Fibroblast of the conjunctiva (primary cell): ENCODE measurements at places on chromosomes 7 and 10.

GRCh38 chr7:3218411-3219225 is 82.4 kb upstream of the SDK1 start:
- DNase-seq: no peak

DNA sequence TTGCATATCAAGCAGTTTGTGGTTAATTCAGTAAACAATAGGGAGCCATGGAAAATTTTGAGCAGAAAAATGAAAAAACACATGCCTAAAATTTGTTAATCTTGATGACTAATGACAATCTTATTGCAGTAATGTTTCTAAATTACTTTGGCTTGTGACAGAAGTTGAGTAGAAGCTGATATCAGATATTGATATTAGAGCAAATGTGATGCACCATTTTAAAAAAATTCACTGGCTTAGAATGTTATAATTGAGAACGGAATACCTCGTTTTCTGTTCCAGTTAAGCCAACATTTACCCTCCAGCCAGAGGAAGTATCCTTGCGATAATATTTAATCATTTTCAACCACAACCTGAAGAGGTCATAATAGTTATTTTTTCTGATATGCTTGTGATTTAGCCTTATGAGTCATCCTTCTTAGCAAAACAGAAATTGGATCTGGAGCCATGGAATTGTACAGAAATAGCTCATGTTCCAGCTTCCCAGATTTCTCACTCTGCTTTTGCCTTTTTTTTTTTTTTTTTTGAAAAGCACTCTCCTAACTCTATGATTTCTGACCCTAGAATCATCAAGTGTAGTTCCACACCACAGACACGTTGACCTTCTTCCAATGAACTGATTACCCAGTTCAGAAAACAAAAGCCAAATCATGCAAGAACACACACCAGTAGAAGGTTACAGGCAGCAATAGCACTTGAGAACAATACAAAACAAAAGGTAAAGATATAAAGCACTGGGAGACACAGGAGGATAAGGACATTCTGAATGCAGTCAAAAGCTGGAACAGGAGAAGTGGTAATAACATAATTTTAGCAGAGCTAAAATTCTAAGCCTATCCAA is 96.8 kb upstream of the PHYHIPL start:
- DNase-seq: peak; percentile 42

DNA sequence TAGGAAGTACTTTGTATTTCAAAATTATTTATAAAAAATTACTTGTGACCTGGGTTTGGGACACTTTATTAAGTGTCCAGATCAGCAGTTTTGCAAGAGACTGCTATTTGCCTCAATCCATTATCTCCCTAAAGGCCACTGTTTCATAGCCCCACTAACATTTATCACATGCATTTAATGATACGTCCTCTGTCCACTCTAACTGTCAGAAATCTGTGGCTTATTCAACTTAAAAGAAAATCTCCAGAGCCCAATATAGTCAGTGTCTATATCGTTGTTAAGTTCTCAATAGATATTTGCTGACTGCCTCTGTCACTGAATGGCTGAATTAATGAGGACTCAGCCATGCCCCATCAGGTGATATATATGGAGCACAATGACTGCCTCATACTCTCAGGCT is 553.9 kb upstream of the POM121L12 start:
- no peak for DNase-seq

DNA sequence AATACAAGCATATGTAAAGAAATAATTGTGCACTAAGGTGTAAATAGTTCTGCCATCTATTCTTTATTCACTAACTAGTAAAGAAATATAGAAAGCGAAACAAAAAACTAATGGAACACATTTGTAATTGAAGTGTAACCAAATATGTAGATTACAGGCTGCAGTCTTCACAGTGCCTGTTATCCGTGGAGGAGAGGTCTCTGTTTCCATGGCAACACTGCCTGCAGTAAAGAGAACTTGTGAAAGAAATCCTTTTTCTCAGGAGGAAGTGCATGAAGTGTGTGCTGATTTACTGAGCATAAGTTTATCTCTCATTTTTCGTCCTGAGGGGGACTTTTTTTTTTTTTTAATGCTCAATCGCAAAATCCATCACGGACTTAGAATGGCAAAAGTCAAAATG is 102.5 kb downstream of the APBB1IP start:
- DNase-seq: no peak

- no peak for DNase-seq
Observed at GRCh38 chr7:5572439-5572838, 148.8 kb upstream of the TNRC18 start.

DNA sequence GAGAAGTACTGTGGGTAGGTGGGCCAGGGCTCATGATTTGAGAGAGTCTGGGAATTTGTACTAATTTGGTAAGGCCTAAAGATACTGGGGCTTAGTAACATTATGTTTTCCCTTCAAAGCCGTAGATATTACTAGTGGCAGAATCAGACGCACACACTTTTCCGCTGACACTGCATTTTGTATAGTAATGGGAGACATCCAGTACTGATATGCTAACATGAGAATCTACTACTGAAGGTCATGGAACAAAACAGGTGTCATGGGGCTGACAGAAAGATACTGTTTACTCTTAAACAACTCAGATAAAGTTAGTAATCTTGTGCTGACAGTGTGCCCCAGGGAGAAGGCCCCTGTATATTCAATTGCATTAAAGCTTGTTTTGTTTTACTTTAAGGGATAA is 11.1 kb upstream of the GIMAP7 start:
- no peak for DNase-seq

- no peak for DNase-seq
Observed at GRCh38 chr7:36165059-36165458, 12.0 kb downstream of the EEPD1 start.

DNA sequence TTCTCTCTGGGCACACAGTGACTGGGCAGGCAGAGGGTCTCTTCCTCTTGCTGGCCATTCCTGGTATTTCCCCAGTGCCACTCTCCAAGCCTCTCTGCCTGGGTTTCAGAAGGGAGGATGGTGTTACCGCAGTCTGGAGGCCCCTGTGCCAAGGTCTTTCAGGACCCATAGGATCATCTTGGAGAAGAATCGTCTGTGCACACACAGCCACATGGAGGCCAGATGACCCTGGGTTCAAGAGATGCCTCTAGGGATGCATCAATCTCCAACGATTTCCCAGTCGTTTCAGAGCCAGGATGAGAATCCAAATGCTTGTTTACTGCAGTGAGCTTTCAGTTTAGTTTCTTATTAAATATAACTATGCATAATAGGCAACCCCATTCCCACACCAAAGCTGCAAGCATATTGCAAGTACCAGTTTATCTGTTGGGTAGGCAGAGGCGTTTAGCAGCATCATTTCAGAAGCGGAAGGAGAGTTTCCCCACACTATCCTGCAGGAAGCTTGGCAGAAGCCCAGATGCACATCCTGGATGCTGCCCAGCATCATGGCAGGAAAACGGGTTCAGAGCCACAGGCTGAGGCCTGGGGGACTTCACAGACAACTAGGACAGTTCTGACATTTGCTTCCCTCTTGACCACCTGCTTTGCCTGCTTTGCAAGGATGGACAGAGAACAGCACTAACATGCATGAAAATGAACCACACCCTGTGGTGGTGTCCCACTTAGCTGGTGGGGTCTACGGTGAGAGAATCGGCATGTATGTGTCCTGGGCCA is 134.7 kb upstream of the FAM20C start:
- DNase-seq: no peak

GRCh38 chr7:127107601-127108007 is 145.1 kb downstream of the GRM8 start:
- DNase-seq: no peak

GRCh38 chr7:105980645-105981396 is 17.8 kb downstream of the CDHR3 start:
- no peak for DNase-seq

DNA sequence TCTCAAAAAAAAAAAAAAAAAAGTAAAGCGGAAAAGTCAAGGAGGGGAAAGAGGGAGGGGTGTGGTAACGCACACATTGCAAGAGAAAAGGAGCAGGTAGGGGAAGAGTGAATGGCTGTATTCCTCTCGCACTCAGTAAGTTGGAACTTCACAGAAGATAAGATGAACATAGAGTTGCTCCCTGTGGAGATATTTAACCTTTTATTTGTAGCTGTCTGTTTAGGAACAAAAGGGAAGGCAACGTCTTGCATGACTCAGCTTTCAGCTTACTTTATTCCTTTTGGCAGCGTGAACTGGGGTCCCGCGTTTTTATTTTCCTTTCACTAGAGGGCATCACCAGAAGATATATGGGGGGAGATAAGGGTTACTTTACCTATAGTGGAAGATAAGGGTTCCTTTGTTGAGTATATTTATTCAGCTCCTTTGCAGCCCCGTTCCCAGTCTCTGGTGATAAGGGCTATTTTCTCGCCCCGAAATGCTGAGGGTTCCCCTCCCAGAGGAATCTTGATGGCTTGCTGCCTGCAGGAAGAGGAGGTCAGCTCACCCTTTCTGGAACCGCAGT is 78.5 kb downstream of the APBB1IP start:
- no peak for DNase-seq

GRCh38 chr10:82866424-82867020 is 991.5 kb downstream of the NRG3 start:
- peak; percentile 48 for DNase-seq

- no peak for DNase-seq
Observed at GRCh38 chr7:711922-712380, 14.5 kb upstream of the DNAAF5 start.

DNA sequence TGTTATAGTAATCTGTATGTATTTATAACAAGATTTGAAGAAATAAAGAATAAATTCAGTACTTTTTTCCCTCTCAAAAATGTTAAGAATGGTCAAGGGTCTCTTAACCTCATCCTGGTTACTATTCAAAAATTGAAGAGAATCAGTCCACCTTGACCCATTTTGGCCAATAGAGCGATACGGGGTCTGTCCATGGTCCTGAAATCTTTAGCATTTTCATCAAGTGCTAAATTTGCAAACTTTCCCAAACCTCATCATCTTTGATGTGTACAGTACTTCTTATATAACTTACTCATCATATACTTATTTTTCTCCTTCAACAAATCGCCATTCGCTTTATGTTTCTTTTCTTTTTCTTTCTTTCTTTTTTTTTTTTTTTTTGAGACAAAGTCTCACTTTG is 23.6 kb downstream of the TMEM178B start:
- DNase-seq: no peak
